Astrocyte of the spinal cord (primary cell): ENCODE measurements at places on chromosomes 16 and 17.

DNA sequence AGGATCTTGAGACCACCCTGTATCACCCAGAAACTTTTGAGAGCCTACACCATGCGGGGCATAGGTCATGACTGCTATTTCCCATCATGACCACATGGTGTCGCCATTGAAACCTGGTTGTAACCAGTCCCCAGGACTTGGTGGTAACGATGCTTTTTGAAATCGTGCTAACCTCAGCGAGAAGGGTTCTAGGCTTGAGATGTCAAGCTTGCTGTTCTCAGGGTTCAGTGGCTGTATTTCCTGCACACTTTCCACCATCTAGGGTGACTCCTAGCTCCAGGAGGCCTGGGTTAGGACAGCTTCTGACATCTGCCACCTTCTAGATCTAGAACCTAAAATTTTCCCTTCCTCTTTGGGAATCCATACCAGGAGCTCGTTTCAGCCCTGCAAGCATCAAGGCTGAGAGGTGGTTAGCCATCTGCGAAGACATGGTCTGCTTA lies 13.0 kb upstream of the SPNS3 start:
- peak; percentile 62 for DNase-seq

DNA sequence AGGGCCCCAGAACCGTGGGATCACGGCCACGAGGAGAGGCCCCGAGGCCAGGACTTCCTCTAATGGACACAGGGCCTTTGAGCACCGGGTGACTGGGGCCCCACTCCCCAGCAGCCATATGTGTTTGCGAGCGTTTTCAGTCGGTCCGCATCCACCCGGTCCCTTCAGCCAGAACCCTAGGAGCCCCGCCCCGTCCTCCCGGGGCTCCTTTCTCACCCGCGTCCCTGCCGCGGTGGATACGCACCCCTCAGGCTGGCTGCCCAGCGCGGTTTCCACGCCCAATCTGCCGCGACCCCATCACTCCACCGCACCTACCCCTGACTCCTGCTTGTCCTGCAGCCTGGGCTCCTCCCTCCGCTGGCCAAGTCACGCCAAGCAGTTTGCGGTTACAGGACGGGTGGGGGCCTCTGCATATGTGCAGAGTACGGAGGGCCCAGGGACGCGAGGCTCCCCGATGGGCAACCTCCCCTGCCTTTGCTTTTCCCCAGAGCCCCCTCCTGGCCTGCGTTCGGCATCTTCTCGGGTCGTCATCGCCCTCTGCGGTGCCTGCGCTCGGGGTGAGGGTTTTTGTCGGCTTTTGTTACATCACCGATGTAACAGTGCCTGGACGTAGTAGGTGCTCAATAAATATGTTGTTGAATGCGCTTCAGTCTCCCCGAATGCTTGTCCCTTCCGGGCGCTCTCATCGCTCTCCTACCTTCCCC lies 1.0 kb upstream of the TTYH2 start:
- no peak for DNase-seq

DNA sequence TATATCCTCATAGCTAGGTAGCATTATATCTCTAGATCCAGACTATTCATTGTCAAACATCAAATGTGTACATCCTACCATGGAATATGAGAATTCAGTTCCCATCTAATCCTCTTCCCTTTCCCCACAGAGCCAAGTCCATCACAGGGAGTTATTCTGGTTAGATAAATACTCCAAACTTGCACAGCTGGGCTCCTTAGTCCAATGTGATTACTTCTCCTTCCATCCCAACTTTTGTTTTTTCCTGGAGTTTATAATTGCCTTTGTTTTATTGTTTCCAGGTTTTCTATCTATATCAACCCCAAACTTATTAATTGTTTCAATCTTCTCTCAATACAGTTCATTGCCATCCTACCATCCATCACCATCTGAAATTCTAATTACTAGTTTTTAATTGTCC lies 59.9 kb downstream of the MYH11 start:
- no peak for DNase-seq

- DNase-seq, result no peak
Observed at GRCh38 chr16:2058872-2059271, 11.1 kb downstream of the TSC2 start.

- DNase-seq, result peak; percentile 3
Observed at GRCh38 chr17:8289103-8289397, 580 bp downstream of the RANGRF start.

GRCh38 chr17:37488009-37488604 lies 1.6 kb upstream of the DUSP14 start:
- peak; percentile 95 for DNase-seq

- DNase-seq, result peak; percentile 34
Observed at GRCh38 chr17:4987767-4988567, 492 bp upstream of the CAMTA2 start.

- peak; percentile 79 for DNase-seq
Observed at GRCh38 chr16:56915336-56916119, 16.4 kb upstream of the HERPUD1 start.

DNA sequence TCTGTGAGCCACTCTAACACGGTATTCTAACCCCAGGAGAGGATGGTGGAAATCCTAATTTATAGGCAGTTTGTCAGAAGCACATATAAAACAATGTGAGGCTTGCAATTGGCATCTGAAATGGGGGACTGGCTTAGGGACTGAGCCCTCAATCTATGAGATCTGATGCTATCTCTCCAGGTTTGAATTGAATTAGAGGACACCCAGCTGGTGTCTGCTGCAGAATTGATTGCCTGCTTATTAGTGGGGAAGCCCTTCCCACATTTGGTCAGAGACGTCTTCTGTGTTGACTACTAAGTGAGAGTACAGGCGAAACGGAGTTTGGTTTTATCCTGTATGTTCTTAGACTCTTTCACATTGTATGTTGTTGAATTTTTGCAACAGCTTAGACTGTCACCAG lies 13.6 kb upstream of the TMIGD1 start:
- DNase-seq, result no peak

DNA sequence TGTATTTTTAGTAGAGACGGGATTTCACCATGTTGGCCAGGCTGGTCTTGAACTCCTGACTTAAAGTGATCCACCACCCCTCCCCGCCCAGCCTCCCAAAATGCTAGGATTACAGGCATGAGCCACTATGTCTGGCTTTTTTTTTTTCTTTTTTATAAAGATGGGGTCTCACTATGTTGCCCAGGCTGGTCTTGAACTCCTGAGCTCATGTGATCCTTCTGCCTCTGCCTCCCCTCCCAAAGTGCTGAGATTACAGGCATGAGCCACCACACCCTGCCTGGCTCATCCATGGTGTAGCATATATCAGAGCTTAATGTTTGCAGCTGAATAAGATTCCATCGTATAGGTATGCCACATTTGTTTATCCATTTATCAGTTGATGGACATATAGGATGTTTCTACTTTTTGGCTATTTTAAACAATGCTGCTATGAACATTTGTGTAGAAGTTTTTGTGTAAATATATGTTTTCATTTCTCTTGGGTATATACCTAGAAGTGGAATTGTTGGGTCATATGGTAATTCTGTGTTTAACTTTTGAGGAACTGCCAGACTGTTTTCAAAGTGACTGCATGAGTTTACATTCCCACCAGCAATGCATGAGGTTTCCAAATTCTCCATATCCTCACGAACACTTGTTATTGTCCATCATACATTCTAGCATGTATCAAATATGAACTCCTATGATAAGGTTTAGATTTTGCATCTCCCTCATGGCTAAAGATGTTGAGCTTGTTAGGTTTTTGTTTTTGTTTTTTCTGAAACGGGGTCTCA lies 55.7 kb upstream of the HAS3 start:
- peak; percentile 17 for DNase-seq

DNA sequence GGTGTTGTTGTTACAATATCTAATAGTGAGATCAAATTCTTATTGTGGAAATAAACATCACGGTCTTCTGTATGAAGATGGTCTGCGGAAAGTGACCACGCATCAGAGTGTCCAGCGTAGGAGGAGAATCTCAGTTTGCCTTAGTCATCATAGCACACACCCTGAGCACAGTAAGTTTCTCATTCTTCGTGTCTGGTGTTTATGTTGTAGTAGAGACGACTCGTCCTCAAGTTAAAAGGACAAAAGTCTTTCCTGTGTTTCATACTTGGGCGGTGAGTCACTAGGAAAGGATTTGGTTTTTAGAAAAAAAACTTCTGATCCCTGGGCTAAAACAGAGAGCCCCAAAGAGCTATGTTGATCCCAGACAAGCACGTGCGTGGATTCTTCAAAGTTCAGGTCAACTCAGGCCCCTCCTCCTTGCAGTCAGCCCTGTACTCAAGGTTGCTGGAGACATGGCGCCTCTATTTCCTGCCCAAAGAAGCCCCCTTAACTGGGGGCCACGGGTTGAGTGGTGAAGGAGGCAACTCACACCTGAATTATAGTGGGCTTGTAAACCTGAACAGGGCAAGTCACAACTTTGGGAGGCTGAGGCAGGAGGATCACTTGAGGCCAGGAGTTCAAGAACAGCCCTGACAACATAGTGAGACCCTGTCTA lies 170.4 kb downstream of the ZFHX3 start:
- peak; percentile 81 for DNase-seq

DNA sequence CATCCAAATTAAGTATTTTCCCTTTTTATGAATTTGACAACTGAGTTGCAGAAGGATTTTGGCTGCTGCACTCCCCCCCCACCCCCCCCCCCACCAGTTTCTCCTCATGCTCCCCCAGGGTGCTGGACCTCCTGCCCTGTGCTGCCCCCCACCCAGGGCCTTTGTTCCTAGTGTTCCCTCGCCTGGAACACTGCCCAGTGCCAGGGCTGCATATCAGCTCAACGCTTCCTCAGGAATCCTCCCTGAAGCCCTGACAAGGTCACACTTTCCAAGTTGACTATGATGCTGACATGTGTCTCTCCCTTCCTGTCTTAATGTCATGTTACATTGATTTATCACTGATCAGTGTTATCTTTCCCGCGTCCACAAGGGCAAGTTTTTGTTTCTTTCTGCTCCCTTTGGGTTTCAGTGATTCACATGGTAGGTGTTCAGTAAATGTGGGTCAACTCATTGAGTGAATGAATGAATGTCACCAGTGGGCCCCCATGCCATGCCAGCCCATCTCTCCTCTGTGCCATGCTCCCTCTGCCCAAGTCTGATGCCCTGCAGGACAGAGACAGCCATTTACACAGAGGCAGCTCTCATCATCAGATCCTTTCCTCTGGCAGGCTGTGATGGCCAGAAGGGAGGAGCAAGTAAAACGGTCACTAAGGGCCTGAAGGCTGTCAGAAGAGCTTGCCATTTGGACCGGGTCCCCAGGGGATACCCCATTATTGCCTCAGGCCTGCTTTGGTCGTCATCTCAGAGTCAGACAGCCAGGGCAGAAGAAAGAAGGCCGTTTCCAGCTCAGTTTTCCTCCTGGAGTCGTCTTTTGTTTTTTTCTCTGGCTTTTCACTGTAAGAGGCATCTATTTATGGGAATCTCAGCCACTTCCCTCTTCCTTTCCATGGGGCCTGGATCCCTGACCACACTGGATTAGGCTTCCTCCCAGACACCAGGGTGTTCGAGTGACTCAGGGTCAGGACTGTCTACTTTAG lies 386.2 kb downstream of the SNX29 start:
- peak; percentile 22 for DNase-seq

- DNase-seq, result no peak
Observed at GRCh38 chr17:356671-357434, 4.2 kb upstream of the RPH3AL start.

GRCh38 chr17:7176841-7177190 lies 2.4 kb downstream of the ASGR1 start:
- no peak for DNase-seq

- no peak for DNase-seq
Observed at GRCh38 chr17:41396996-41397660, at the start of gene KRT31. Gene KRT31 (minus strand): TSS chr17:41397608. CDS start chr17:41397539, 69 bp downstream.

- DNase-seq, result no peak
Observed at GRCh38 chr17:57784226-57784895, 39.3 kb upstream of the CCDC182 start.

DNA sequence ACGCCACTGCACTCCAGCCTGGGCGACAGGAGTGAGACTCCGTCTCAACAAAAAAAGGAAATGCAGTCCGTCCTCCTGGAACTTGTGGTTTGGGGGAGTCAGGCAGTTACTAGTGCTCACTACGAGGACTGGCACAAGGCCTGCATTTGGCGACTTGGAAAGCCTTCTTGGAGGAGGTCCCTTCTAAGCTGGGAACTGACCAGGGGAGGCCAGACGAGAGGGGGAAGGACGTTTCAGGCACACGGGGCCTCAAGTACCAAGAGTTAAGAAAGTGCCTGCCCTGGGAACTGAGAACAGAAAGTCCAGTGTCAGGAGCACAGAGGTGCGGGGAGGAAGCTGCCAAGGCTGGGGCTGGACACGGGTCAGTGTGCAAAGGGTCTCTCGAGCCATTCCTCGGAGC lies 89.9 kb downstream of the ABR start:
- DNase-seq, result no peak

DNA sequence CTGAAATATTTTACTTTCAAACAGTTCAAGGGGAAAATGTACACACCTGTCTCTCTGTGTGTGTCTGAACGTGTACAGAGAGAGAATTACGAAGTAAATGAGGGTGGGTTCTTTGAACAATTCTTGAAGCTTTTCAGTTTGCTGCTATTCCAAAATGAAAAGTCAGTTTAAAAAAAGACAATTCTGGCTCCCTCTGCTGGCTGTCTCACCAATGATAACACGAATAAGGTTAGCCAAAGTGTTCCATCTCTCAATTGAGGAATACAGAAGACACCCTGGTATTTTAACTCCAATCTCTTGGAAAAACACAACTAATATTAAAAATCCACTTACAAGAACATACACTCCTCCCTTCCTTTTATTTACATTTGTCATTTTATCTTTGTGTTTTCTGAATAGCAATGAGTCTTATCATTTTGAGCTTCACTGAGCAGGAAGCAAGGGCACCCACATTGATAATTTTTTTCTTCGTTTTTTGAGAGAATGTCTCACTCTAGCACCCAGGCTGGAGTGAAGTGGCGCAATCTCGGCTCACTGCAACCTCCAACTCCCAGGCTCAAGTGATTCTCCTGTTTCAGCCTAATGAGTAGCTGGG lies 20.5 kb downstream of the EFTUD2 start:
- DNase-seq, result peak; percentile 34

- no peak for DNase-seq
Observed at GRCh38 chr17:10058921-10059683, 139.3 kb downstream of the GAS7 start.

DNA sequence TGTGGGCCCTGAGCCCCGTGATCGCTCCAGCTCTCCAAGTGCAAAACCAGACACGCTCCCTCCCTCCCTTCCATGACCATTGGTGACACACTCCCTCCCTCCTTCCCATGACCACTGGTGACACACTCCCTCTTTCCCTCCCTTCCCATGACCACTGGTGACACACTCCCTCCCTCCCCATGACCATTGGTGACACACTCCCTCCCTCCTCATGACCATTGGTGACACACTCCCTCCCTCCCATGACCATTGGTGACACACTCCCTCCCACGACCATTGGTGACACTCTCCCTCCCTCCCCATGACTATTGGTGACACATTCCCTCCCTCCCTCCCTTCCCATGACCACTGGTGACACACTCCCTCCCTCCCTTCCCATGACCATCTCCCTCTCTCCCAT lies 56.3 kb downstream of the LMF1 start:
- no peak for DNase-seq

GRCh38 chr17:49595328-49595727 lies 19.7 kb downstream of the NXPH3 start:
- no peak for DNase-seq
